ENCODE measurements at places on chromosomes 7 and 10.

GRCh38 chr10:101569622-101570427 lies 18.2 kb downstream of the POLL start:
- DNase-seq, result no peak

DNA sequence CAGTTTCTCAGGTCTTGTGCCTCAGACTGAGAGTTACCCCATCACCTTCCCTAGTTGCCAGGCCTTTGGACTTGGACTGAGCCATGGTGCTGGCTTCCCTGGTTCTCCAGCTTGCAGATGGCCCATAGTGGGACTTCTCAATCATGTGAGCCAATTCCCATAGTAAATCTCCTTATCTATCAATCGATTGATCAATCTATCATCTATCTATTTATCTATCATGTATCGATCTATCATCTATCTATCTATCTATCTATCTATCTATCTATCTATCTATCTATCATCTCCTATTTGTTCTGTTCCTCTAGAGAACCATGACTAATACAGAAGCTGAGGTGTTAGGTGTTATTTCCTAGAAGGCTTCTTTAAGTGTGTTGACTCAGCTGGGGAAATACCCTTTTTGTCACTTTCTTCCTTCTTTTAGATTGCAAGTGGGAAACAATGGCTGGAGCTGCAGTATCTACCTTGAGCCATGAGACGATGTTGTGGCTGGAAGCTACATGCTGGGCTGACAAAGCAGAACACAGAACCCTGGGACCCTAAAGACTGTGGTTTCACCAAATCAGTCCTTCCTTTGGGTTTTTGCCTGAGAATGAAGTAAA lies 234.7 kb upstream of the GLI3 start:
- no peak for DNase-seq

DNA sequence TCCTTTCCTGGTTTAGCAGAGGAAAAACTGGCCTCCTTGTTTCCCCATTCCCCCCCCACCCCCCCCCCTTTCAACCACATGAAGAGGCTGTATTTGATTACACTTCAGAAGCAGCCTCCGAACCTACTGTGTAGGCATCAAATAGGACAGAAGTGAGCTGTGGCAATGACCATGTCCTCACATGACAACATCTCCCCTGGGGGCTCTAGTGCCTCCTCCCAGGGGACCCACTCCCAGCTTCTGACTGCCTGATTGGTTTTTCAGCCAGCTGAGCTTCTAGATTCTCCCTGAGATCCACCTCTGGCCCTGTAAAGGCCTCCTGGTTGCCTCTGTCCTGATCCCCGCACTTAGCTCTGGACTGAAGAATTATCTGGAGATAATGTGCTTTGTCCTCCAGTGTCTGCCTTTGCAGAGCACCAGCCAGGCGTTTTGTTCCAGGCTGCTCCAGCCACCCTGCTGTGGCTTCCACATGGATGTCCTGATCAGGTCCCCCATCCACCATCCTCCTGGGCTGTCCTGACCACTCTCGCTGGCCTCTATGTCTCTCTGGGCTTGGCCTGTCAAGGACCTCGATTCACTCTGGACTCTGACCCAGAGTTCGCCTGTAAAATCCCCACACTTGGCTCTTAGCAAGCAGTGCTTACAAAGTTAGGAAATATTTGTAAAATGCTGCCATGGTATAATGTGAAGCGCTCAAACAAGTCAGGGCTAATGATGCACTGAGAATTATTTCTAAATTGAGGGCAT lies 42.4 kb upstream of the TOMM7 start:
- DNase-seq, result no peak

DNA sequence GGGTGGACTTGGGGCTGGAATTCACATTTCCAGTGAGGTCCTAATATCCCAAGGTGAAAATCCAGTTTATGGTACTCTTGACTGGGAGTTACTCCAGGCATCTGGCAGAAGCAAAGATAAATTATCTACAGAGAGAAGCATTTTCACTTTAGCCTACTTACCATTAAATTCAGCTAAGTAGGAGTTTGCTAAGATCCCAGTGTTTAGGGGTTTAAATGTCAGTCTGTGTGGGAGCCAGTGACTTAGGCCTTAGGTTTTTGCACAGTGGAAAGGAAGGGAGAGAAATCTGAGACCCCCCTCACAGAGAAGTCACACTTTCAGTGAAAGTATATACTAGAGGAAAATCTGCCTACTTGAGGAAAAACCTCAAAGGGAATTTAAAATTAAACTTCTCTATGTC lies 134.2 kb downstream of the IQUB start:
- DNase-seq, result no peak

GRCh38 chr7:28784171-28784902 lies 173.8 kb downstream of the TRIL start:
- no peak for DNase-seq

- DNase-seq, result no peak
Observed at GRCh38 chr10:103739039-103739764, 116.2 kb downstream of the SH3PXD2A start.

DNA sequence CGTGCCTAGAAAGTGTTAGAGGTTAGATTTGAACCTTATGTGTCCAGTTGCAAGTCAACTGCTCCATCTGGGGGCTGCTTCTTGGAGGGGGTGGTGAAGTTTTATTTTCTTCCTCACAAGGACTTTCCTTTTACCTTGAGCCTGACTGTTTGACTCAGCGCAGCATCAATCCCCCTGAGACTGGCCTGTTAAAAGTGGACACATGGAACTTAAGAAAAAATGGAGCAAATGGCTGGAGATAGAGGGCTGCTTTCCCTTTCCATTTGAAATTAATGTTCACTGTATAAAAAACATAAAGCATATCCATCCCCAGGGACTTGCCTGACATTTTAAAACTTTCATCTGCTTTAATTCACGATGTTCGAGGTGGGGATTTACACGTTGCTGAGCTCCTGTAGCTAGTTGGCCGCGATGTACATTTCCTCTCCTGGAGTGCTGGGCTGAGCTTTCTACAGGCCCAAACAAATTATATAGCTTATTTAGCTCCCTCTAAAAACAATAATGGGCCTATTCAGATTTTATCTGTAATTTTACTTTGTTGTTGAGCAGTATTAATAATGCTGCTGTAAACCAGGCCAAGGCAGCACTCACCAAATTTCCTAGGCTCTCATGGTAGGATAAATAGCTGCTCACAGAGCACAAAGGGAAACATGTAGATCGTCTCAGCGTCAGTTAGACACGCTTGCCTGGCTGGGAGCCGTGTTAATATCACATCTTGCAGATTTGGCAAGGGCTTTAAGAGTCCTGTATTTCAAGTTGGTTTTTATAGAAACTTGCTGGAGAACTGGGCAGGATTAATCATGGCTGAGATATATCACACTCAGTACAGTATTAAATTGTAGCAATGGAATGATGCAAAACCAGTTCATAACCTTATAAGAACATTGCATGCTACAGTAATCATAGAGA lies 251.5 kb downstream of the LRMDA start:
- no peak for DNase-seq

- DNase-seq, result no peak
Observed at GRCh38 chr10:2445370-2445769, 622.0 kb upstream of the PFKP start.

DNA sequence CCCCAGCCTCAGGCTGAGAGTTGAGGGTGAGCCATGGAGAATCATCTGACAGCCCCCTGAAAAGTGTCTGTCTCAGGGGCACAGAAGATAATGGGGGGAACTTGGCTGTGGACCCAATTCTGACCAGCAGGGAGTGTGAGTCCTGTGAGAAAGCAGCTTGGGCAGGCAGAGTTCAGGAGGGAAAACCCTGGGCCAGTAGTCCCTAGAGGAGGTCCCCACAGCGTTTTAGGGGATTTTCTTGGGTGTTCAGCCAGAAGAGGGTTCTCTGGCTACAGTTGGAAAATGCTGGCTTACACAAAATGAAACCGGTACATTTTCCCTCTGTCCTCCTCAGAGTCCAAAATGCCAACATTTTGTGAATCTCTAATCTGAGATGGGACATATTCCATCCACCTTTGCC lies 35.8 kb upstream of the TRIM8 start:
- DNase-seq, result no peak

DNA sequence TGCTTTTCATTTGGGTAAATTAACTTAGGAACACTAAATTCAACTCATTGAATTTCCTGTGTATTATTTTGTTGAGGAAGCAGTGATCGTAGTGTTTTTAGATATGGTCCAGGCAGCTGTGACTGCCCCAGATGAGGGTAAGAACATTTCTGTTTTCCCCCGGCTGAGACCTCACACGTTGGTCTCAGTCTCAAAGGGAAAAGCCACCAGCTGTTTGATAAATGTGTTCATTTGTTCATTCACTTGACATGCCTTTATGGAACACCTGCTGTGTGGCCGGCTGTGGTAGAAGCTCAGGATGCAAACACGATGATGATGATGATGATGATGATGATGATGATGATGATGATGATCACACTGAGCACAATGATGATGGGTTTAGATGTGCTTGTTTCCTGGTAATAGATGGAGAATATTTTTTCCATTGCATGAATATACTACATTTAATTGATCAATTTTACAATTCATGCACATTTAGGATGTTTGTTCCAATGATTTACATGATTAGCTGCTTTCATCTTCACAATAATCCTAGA lies 125.6 kb upstream of the ZNF32 start:
- DNase-seq, result no peak

DNA sequence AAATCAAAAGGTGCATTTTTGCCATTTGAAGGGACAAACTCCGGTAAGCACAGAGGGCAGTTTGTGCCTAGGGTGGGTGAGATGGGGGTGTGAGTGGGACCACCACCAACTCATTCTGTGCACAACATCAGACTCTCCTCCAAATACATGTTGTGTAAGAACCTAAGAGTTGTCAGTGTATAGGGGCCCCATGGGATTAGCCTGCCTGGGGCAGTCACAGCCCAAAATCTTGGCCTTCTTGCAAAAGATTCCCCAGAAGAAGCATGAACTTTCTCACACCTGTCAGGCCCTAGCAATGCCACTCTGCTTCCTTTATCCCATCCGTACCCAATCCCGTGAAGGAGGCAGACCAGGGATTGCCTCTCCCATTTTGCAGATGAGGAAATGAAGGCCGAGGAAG lies 47.1 kb upstream of the NANOS1 start:
- DNase-seq, result no peak

- no peak for DNase-seq
Observed at GRCh38 chr10:52820309-52820708, 47.7 kb upstream of the MBL2 start.

- peak; percentile 71 for DNase-seq
Observed at GRCh38 chr10:53598914-53599313, 826.3 kb upstream of the MBL2 start.

GRCh38 chr10:131907679-131908078 lies 6.9 kb downstream of the PPP2R2D start:
- no peak for DNase-seq

- no peak for DNase-seq
Observed at GRCh38 chr7:32501522-32501921, 6.2 kb downstream of the AVL9 start.

GRCh38 chr10:29897999-29898716 lies 161.2 kb downstream of the JCAD start:
- DNase-seq, result no peak

DNA sequence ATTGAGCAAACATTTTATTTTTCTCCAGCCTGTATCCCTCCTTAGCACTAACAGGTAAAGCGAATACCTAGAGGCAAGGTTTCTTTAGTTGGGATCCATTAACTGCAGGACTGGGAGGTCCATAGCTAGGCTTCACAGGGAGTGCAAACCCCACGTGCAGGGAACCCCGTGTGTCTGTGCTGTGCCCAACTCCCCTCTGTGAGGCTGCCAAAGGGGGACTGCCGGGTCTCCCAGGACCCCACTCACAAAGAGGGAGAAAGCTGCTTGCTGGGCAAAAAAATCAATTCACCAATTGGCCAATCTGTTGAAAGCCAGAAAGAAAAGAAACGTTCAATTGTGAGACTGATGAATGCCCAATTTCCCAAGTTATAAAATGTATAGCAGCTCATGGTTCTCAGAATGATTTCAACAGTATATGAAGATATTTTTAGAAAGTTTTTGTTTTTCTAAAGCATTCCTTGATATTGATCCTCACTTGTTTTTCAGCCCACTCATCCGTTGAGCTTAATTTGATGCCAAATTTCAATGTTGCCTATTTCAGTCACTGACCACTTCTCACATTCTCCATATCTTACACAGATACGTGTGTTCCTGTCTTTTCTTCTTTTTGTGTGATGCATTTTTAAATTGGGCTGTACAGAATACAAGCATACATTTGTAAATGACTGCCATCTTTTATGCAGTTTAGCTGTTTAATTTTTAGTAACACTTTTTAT lies 202.7 kb upstream of the PRSS58 start:
- DNase-seq, result no peak

- DNase-seq, result no peak
Observed at GRCh38 chr10:28533571-28534304, 820 bp downstream of the WAC start.

GRCh38 chr7:121875203-121875602 lies 2.2 kb downstream of the PTPRZ1 start:
- DNase-seq, result no peak

GRCh38 chr7:138770904-138771303 lies 26.9 kb upstream of the TMEM213 start:
- no peak for DNase-seq

GRCh38 chr7:36979810-36980248 lies 255.5 kb upstream of the AOAH start:
- no peak for DNase-seq

Measured in kidney epithelial cell (primary cell).